A673 (cell line): ENCODE measurements at places on chromosomes 1 and 21.

DNA sequence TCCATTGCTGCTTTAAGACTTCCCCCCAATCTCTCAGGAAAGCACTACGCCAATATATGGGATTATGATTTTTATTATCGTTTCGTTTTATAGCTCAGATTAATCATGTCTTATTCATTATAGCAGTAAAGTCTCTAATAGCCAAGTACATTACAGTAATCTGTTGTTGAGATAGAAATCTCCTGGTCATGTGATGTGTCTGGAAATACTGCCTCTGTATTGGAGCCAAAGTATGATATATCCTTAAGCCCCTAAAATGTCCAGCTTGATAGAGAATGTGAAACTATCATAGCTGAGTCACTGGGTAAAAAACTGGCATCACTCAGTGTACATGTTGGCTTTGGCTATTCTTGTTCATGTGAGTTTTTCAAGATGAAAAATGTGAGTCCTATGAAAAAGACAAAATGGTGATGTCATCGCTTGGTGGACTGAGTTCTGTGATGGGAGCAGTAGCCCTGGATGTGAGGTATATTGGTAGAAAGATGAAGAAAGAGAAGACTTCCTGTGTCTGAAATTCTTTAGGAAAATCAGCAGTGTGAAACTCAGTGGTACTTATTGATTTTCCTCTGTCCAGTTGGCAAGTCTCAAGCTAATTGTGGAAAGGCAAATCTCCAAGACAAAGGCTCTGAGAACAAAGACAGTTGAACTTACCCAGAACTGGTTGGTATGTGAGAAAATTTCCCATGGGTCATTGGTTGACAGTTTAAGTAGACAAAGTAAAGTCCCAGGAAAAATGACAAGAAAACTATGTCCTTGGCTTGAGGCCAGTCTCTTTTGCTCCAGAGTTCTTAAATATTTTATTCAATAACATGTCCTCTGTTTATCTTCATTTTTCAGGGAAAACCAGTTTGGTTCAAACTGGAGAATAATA lies 76.2 kb downstream of the BRINP2 start:
- no peak for DNase-seq
- H3K36me3 ChIP-seq, result no peaks in the 10 kb centered on the region

- no peak overlapping the region for H3K4me3 ChIP-seq
- no peaks in the 10 kb centered on the region for H3K36me3 ChIP-seq
- H3K27me3 ChIP-seq, result no peaks in the 10 kb centered on the region
- no peaks in the 10 kb centered on the region for H3K4me1 ChIP-seq
- DNase-seq, result no peak
- no peak overlapping the region for H3K27ac ChIP-seq
Measured at GRCh38 chr1:47687631-47688460, 250.0 kb downstream of the FOXD2 start.

DNA sequence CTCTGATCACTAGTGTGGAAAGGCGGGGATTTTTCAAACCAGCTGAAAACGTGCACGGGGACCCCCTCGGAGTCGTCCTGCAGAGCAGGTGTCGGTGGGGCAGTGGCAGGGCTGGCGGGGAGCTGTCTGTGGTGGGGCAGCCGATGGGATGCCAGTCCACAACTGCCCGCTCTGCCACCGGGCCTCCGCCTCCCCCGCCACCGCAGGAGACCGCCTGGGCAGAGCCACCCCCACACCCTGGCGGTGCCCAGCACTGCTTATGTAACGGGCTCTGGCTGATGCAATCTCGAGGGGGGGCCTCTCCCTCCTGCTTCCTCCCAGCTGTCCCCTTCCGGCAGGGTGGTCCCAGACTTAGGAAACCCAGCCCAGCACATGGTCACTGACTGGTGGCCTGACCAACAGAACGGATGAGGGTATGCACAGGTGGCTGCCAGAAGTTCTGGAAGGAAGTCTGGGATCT lies 9.3 kb downstream of the CHD5 start:
- no peaks in the 10 kb centered on the region for H3K4me1 ChIP-seq
- no peak for DNase-seq
- peaks cover 34% of the 10 kb centered on the region for H3K27me3 ChIP-seq
- H3K27ac ChIP-seq, result no peak overlapping the region
- H3K4me3 ChIP-seq, result no peak overlapping the region

DNA sequence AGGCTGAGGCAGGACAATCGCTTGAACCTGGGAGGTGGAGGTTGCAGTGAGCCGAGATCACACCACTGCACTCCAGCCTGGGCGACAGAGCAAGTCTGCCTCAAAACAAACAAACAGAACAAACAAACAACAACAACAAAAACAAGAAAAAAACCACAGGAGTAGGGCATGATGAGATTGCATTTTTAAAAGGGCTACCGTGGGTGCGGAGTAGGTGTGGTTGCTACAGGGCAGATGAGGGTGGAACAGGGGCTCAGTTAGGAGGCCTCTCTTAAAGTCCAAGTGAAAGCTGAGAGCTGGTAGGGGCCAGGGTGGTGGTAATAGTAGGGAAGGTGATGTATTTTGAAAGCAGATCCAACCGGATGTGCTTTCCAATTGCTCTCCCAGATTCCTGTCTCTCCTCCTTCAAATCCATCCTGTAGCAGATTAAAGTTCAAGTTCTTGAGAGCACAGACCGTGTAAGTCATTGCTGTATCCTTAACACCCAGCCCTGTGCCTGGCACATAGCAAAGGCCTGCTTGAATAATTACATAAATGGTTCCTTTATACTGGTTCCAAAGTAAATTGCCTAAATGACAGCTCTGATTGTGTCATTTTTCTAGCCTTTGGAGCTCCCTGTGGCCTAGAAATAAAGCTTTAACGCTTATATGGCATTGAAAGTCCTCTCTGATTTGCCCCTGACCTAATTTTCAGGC lies 4.2 kb upstream of the LINGO4 start:
- no peaks in the 10 kb centered on the region for H3K36me3 ChIP-seq
- H3K27me3 ChIP-seq, result peaks cover 26% of the 10 kb centered on the region
- no peaks in the 10 kb centered on the region for H3K4me1 ChIP-seq
- no peak overlapping the region for H3K4me3 ChIP-seq
- no peak overlapping the region for H3K27ac ChIP-seq
